Stomach (tissue), 19 donors: ENCODE measurements at places on chromosomes 2 and 18. TPM values are rescaled to one million over a fixed set of nuclear protein-coding genes. Genes with fewer than 3 reads are reported as not detected.

GRCh38 chr2:178804791-178805190, 2.4 kb downstream of the TTN start:
- no peak overlapping the region for H3K4me3 ChIP-seq
- H3K36me3 ChIP-seq, result no peaks in the 10 kb centered on the region
- no peaks in the 10 kb centered on the region for H3K4me1 ChIP-seq
- DNase-seq, result no peak
- H3K27me3 ChIP-seq, result no peaks in the 10 kb centered on the region
- H3K27ac ChIP-seq, result no peak overlapping the region

DNA sequence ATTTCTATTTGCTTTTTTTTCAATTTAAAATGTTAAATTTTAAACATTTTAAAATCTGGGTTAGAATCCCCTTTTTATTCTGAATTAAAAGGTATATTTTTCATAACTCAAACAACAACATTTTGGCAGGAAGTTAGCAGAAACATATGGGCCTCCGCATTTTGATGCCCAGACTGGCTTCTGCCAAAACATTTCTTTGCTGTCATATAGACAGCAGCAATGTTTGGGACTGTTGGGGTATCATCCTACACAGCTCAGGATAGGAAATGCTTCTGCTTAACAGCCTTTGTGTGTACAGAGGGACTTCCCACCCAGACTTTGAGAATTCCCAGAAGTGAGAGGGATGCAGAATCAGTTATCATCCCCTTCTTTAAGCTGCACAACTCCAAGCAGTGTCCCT, 155.4 kb upstream of the PARD3B start:
- H3K4me1 ChIP-seq, result no peaks in the 10 kb centered on the region
- no peaks in the 10 kb centered on the region for H3K27me3 ChIP-seq
- no peak overlapping the region for H3K27ac ChIP-seq
- H3K4me3 ChIP-seq, result no peak overlapping the region

GRCh38 chr18:45723567-45724355, at the start of gene SLC14A1:
Gene SLC14A1, plus strand, starts transcription at chr18:45724181. Its CDS starts 6,140 bp downstream, at chr18:45730321.
- H3K36me3 ChIP-seq, result no peaks in the 10 kb centered on the region
- no peak for DNase-seq
- no peaks in the 10 kb centered on the region for H3K4me1 ChIP-seq
- no peak within 1 kb of the TSS for H3K4me3 ChIP-seq
- no peak within 1 kb of the TSS for H3K27ac ChIP-seq

Gene TEX44
- not detected for polyA plus RNA-seq
